Smooth muscle cell of the brain vasculature (primary cell): ENCODE measurements at places on chromosomes 7 and 10.

DNA sequence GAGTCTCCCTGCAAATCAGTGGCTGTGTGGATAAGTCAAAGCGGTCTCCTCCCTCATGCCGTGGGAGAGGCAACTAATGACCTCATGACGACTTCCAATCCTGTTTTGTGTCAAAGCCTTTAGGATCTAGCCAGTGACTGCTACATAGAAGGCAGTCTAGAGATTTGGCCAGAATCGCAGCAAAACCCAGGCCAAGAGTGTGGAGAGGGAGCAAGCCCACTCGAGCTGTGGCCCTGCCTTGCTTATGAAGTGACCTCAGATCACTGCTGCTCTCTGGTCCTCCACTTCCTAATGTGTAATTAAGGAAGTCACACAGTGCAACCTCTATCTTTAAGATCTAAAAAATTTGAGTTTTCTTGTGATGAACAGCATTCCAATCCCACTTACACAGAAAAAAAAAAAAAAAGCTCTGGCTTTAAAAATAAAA is 296.7 kb upstream of the KLF6 start:
- no peak for DNase-seq

DNA sequence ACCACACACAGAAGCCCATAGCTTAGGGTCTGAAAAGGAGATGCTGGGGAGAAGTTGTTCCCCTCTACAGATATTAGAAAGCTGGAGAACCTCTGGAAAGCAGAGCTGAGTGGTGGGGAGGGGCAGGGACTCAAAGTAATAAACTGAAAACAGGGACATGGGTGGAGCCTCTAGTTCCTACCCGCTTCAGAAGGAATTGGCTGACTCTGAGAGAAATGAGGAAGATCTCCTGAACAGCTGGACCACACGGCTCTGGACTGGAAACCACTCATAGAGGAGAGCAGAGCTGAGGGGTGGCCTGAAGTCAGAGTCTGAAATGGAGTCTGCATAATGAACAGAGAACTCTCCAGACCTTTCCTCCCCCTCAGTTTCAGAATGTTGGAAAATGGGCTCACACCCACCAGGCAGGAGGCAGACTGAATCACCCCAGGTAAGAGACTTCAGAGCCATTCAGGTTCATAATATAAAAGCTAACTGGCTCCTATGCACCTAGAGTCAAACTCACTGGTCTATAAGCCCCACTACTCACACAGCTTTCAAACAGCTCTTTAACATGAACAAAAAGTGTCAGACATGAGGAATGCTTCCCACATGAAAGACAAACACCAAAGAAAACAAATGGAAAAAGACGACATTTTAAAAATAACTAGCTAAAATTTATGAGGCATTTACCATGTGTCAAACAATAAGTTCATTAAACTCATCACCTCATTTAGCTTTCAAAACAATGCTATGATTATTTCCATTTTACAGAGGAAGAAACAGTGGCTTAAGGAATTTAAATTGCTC is 68.1 kb downstream of the RNF216 start:
- no peak for DNase-seq

DNA sequence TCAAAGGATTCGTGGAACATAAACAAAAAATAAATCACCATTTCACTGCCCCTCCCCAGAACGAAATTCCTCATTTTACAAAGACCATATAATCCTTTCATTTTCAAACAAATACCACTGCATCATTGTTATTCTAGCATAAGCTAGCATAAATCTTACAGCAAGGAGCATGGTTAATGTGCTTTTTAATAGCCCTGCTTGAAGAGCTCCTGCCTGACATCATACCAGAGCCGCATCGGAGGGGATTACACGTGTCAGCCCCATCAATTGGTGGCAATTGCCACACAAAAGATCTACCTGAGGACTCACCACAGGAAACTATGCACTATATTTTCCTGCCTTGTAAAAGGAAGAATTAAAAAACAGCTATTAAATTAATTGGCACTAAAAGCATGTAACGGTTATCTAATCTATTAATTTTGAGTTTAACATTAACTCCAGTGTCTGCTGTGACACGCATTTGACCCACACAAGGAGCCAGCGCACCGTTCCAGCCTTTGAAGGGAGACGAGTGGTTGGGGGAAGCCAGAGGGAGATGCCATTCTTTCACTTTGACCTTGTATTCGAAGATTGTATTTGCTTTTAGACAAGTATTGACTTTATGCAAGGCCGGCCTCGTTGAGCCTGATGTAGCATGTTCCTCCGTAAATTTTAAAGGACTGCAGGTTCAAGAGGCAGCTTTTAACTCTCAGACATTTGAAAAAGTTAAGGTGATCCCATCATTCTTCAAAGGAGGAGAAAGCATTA is 261.1 kb upstream of the RNF32 start:
- no peak for DNase-seq

DNA sequence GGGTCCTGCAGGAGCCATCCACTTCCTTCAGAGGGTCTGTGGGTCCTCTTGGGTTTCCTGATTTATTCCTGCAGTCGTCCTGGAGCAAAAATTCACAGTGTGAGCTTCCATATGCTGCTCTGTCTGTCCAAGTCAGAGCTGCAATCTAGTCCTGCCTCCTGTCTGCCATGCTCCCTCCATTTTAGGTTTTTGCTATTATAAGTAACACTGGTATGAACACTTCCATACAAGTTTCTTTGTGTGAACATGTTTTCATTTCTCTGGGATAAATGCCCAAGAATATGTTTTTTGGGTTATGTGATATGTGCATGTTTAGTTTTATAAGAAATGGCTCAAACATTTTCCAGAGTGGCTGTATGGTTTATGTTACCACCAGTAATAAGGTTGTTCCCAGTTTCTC is 188.1 kb downstream of the ACTR3B start:
- no peak for DNase-seq

- DNase-seq, result no peak
Measured at GRCh38 chr10:72254813-72255568, 18.7 kb upstream of the DDIT4 start.

DNA sequence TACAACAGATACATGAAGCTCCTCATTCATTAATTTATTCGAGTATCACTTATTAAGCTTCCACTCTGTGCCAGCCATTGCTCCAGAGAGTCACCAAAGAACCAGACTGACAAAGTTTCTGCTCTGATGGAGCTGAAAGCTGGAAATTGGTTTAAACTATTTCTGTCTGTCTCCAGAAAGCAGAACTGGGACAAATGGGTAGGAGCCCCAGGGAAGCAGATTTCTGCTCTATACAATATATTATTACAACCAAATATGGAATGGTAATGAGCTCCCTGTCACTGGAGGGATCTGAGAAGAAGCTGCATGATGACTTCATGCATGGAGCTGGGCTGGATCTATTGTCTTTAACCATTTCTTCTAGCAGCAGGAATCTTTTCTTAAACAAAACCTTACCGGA is 165.4 kb upstream of the ADO start:
- no peak for DNase-seq

DNA sequence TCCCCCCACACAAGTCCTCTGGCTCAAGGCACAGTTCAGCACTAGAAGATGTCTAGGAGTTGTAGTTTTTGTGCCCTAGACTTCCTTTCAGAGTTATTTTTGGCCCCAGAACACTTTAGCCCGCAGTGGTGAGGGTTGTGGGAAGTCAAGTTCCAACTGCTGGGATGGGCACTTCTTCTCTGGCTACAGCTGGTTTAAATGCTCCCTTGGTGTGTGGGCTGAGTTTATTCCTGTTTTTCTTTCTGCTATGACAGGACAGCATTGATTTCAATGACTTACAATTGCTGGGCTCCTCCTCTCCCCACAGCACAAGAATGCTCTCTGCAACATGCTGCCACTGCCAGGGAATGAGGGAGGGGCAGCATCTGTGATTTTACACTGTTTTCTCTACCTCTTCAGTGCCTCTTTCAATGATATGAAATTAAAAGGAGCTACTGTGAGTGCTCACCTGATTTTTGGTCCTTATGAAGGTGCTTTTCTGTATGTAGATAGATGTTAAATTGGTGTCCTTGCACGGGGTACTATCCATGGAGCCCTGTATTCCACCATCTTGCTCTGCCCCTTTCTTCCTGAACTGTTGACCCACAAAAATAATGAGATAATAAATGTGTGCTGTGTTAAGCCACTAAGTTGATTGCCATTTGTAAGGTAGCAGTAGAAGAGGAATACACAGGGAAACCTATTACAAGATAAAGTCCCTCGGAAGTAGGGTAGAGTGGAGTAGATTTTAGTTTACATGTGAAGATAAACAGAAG is 56.3 kb downstream of the SLC13A1 start:
- no peak for DNase-seq

DNA sequence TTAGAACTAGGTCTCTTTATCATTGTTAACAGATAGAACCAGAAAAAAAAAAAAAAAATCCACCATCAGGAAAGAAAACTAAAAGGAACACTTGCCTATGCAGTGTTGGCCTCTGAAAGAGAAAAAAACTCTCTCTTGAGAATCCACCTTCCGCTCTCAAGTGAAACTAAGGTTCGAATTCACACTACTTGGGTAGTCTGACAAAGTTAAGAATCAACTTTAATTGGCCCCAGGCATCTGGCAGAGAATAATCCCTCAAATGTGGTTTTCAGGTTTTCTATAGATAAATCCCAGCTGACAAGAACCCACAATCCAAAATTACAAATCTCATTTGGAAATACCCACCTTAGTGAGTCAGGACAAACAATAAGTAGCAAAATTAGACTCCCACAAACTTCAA is 199.7 kb upstream of the LRRN3 start:
- DNase-seq, result no peak

DNA sequence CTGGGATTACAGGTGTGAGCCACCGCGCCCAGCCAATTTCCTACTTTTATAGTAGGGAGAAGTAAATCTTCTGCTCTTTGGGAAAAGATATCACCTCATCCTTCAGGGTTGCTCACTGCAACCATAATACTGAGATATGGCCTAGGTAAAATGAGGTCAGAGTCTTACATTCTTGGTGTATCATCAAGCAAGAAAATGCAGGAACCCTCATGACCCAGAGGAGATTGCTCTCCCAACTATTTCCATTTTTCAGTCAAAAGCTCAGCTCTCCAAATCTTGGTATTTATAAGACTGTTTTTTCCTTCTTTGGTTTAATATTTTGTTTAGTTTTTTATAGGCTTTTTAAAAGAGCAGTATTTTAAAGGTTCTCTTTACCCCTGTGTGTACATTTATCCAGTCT is 20.9 kb upstream of the PHYHIPL start:
- DNase-seq, result no peak

DNA sequence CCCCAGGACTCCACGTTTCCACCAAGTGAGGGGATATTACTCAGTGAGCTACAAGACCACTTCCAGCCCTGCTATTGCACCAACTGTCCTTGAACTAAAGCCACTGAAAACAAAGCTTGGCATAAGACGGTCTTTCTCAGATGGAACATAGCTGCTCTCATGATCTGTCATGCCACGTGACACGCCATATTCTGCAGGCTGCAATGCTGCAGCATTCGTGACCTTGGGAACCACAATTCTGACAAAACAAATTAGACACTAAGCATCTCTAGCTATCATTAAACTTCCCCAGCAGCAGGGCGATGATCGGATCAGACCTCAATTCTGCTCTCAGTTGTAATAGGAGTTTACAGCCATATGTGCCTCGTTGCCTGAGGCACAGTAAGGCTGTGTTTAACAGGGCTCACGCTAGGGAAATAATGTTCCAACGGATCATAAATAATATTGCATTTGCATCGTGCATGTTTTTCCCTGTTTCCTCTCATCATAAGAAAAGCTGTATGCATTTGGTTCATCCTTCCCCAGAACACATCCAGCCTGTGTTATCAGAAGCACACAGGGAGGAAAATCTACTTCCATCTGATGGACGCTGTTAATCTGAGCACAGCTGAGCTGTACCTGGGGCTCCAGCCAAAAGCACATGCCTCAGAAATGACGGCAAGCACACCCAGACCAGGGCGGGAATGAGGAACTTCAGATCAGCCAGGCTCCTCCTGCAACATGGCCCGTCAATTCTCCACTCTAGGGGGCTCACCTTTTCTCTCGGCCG is 38.6 kb upstream of the CNPY1 start:
- DNase-seq, result no peak

DNA sequence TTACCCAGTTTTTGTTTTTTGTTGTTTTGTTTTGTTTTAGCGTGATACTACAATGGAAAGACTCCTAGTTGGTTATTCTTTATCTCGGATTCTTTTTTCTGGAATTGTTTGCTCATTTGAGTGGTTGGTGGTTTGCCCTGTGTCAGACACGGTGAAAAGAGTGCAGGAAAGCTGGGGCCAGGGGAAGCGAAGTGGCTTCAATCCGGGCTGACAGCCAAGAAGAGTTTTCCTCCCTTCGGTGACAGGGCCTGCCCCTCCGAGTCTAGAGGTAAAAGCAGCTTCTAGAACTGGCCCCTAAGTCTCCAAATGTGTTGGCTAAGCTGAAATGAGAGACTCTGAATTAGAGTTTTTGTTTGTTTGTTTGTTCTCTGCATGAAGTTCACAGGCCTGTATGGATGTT is 5.7 kb upstream of the AP5Z1 start:
- DNase-seq, result no peak

DNA sequence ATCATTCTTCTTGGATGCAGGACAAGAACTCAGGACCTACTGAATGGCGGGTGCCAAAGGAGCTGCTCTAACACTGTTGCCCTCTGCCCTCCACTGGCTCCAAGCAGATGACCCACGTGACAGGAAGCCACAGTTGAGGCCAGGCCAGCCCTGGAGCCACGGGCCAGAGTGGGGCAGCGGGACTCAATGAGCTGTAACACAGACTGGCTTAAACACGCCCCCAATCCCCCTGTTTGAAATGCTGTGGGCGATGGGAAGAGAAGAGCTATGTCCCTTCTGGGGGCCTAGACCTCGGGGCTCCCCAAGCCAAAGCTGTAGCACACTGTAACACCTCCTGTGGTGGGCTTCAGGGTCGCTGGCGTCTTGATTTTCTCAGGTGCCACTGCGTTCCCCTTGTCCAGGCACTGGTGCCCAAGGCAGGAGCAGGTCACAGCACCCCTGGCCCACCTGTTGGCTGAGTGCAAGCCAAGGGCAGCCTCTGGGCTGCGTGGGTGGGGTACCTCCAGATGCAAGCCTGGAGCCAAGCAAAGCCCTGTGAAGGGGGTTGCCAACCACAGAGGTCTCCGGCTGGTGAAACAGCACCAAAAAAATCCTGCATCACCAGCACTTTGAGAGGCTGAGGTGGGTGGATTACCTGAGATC is 18.6 kb upstream of the ZMIZ2 start:
- no peak for DNase-seq

DNA sequence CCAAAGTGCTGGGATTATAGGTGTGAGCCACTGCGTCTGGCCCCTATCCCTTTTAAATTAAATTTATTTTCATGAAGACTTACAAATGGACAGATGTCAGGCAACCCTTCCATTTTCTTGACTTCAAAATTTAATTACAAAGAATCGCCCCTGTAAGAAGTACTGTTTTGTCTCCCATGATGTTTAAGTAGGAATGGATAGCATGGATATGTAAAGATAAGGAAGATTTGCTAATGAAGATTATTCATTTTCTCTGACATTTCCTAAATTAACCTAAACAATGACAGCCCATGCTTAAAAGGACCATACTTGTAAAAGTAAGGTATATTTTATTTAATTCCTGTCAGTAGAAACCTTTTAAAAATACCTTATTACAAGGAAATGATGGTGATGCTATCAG is 552.9 kb downstream of the GFRA1 start:
- no peak for DNase-seq
